ENCODE measurements at places on chromosomes 7 and 10. TPM values are rescaled to one million over a fixed set of nuclear protein-coding genes. Genes with fewer than 3 reads are reported as not detected.

Gene CLDN12
- total RNA-seq: 2.5 TPM

Gene FHIP2A
- 33.3 TPM for total RNA-seq

Gene GIMAP2
- total RNA-seq: 79.2 TPM

Gene ANKRD30A
- total RNA-seq: not detected

Gene PDZD7
- total RNA-seq: 0.77 TPM

Gene RBP3
- not detected for total RNA-seq

Gene RBM20
- total RNA-seq: 0.09 TPM

Gene FZD8
- 0.41 TPM for total RNA-seq

Gene ACADSB
- total RNA-seq: 19.2 TPM

Gene PLEKHS1
- total RNA-seq: not detected

Gene LOXL4
- total RNA-seq: not detected

Gene SFTPA1
- not detected for total RNA-seq

Gene LRRC18
- total RNA-seq: not detected

Gene DOCK1
- 0.41 TPM for total RNA-seq

Gene TMEM229A
- not detected for total RNA-seq

Gene MAGI2
- not detected for total RNA-seq

Gene TMEM236
- total RNA-seq: 0.05 TPM

Gene MALRD1
- not detected for total RNA-seq

Gene ENKUR
- total RNA-seq: not detected

Gene CREB5
- not detected for total RNA-seq

Gene SMO
- 0.14 TPM for total RNA-seq

Gene GPC2
- 8.5 TPM for total RNA-seq

Gene P4HA1
- total RNA-seq: 30.0 TPM

Gene TAS2R3
- 1.3 TPM for total RNA-seq

Gene AGR2
- total RNA-seq: not detected

Gene PON1
- not detected for total RNA-seq

Gene RSPH10B
- 0.34 TPM for total RNA-seq

Gene MSMB
- total RNA-seq: not detected

Gene SLC26A3
- total RNA-seq: not detected

Gene OR13A1
- total RNA-seq: not detected

Gene FAM131B
- 0.48 TPM for total RNA-seq

Gene ZNF503
- 0.07 TPM for total RNA-seq

Gene PAPSS2
- total RNA-seq: not detected

Gene ANKRD26
- 6.9 TPM for total RNA-seq

Gene JAKMIP3
- total RNA-seq: 1.0 TPM

Gene POU6F2
- not detected for total RNA-seq

Gene POLR2J2
- 19.0 TPM for total RNA-seq

Gene SORCS1
- total RNA-seq: not detected

Gene NXPH1
- total RNA-seq: not detected

Gene EGFR
- total RNA-seq: not detected

Gene LRIT1
- not detected for total RNA-seq

Gene EFCAB10
- total RNA-seq: not detected

Gene MYO3A
- not detected for total RNA-seq

Gene HOXA3
- total RNA-seq: not detected

Gene UCMA
- not detected for total RNA-seq

Gene EBLN1
- not detected for total RNA-seq

Gene CC2D2B
- 0.64 TPM for total RNA-seq

Gene C10orf88
- total RNA-seq: 12.3 TPM

Gene ARMC10
- 37.9 TPM for total RNA-seq

Gene SLC18A3
- total RNA-seq: not detected

Gene ERVW-1
- not detected for total RNA-seq

Gene TAF3
- total RNA-seq: 15.0 TPM

Gene ITIH5
- total RNA-seq: not detected

Gene CD36
- total RNA-seq: not detected

Gene ZNF92
- total RNA-seq: 19.8 TPM

Gene LGI1
- total RNA-seq: not detected

Gene TRIM74
- 1.5 TPM for total RNA-seq
